ENCODE measurements at places on chromosomes 4 and X. TPM values are rescaled to one million over a fixed set of nuclear protein-coding genes. Genes with fewer than 3 reads are reported as not detected.

GRCh38 chr4:52358366-52358765 is 300.7 kb downstream of the USP46 start:
- DNase-seq = no peak

- no peak for DNase-seq
Measured at GRCh38 chrX:51520393-51520792, 24.0 kb upstream of the NUDT11 start.

The GPR34 gene
- 1.2 TPM for total RNA-seq

The TRPC5OS gene
- total RNA-seq = not detected

The PABPC5 gene
- 0.38 TPM for total RNA-seq

- DNase-seq = no peak
Measured at GRCh38 chr4:3037957-3038461, 36.3 kb downstream of the HTT-AS start.

GRCh38 chr4:11765849-11766453 is 337.3 kb upstream of the HS3ST1 start:
- DNase-seq = no peak

GRCh38 chrX:124341396-124342132 is 4.8 kb upstream of the SH2D1A start:
- DNase-seq = no peak

- no peak for DNase-seq
Measured at GRCh38 chr4:140135529-140136088, 18.4 kb downstream of the MAML3 start.

GRCh38 chr4:100494166-100494565 is 23.7 kb downstream of the EMCN start:
- DNase-seq = no peak

DNA sequence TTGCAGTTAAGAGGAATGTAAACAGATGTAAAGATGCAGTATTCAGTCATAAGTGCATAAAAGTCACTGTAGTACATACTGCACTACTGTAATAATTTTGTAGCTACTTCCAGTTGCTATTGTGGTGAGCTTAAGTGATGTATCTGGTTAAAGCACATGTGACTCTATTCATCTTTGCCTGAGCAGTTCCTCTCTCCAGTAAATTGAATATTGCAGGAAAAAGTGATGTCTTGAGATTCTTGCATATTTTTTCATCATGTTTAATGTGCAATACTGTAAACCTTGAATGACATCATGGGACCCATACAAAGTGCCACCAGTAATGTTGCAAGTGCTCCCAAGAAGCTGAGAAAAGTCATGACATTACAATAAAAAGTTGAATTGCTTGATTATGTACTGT is 9.6 kb downstream of the UBA6 start:
- DNase-seq = no peak

GRCh38 chr4:156820931-156821330 is 150.7 kb downstream of the PDGFC start:
- no peak for DNase-seq

DNA sequence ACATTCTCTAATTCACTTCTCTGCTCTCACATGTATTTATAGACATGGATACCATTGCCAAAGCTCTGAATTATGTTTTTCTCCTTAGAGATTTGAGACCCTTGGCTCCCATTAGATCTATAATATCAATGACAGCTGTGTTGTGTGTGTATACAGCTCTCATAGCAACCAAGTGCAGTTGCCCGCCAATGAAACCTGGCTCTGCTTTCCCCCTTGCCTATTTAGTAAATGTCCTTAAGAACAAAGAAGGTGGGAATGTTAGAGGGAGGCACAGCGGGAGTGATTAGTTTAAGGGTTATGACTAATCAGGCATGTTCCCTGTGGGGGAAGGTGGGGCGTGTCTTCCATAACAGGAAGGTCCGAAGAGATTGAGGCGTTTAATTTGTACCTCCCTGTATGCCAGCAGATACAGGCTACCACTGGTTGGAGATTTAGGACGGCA is 100.5 kb upstream of the TBC1D9 start:
- no peak for DNase-seq

DNA sequence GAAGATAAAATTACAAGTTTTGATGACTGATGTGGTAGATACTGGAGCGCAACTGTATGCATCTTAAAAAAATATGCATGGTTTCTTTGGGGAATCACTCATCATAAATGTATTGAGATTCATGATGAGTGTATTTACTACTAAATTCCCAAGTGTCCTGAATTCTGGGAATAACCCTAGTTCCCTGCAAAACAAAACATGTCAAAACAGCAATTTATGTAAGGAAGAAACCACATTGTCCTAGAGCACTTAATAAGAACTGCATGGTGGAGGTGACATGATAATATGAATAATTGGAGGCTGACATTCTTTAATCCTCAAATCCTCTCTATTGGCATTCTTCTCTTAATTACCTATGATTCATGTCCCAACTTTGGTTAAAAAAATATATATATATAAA is 1804.7 kb downstream of the STIM2 start:
- no peak for DNase-seq

The CSTF2 gene
- total RNA-seq = 4.8 TPM

GRCh38 chrX:84047339-84047738 is 140.7 kb downstream of the RPS6KA6 start:
- DNase-seq = no peak

DNA sequence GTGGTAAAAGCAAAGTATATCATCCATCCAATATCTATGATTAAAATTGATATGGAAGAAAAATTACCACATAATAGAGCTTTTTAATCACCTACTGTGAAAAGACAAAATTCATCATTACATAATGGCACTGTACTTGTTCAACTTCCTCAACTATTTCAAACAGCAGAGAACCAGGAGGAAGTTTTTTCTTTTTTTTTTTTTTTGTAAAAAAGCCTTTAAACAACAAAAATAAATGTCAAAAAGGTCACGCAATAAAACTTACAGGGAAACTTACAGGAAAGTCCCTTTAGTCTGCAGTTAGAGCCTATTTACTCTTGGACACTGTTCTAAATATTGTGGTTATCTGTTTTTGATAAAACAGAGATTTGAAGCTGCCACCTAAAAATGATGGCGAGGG is 4.8 kb downstream of the PDGFC start:
- DNase-seq = no peak

GRCh38 chrX:134461437-134461836 is 1.5 kb downstream of the HPRT1 start:
- no peak for DNase-seq

DNA sequence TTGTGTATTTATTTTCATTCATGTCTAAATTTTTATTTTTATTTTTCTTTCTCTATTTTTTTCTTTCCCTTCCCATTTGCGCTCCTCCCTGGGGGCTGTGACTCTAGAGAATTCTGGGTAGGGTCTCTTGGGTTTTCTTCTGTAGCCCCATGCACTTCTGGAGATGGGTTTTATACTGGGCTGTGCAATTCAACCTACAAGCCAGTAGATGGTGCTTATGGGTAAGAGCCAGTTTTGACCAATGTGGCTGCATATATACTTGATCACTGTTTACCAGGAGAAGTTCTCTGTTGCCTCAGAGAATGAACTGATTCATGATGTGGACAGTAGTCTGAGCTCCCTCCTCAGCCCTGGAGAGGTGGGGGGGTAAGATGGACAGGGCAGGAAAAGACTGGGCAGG is 614.6 kb downstream of the PCDH19 start:
- DNase-seq = no peak

DNA sequence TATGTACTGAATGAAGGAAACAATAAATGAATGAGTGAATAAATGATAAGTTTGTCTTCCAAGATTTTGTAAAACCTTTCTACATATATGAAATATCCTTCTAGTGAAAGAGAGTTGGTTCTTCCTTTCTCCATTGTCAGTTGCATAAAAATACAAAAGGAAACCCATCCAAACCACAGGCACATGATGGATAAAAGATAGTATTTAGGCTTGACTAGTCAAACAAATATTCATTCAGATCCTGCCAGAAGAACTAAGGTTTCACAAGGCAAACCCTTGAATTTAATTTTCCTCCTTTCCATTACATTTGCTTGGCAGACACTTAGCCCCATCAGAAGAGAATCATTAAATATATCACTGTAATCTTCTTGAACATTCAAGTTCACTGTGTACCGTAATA is 208.4 kb downstream of the COL25A1 start:
- no peak for DNase-seq

Data from left lobe of liver (tissue), 2 donors.